GM20000 (cell line): ENCODE measurements at places on chromosomes 13 and 19.

GRCh38 chr13:43129066-43129465 lies 105.7 kb downstream of the DNAJC15 start:
- DNase-seq: no peak

GRCh38 chr13:59404331-59404730 lies 759.4 kb downstream of the DIAPH3 start:
- DNase-seq: no peak

- DNase-seq: no peak
Measured at GRCh38 chr13:51134763-51135365, 23.8 kb upstream of the C13orf42 start.

- DNase-seq: peak; percentile 58
Measured at GRCh38 chr19:49057636-49058234, at the start of gene CGB7. TSS of gene CGB7 (minus strand) at chr19:49057749. CDS start at chr19:49055375, 2,374 bp downstream.

DNA sequence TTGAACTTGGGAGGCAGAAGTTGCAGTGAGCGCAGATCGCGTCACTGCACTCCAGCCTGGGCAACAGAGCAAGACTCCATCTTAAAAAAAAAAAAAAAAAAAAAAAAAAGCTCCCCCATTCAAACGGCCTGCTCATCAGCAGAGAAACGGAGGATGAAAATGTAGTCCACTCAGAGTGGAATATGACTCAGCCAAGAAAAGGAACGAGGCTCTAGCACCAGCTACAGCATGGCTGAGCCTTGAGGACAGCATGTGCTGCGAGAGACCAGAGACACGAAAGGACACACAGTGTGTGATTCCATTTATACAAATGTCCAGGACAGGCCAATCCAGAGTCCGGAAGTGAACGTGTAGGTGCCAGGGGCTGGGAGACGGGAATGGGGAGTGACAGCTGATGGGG lies 18.1 kb upstream of the MIER2 start:
- no peak for DNase-seq

DNA sequence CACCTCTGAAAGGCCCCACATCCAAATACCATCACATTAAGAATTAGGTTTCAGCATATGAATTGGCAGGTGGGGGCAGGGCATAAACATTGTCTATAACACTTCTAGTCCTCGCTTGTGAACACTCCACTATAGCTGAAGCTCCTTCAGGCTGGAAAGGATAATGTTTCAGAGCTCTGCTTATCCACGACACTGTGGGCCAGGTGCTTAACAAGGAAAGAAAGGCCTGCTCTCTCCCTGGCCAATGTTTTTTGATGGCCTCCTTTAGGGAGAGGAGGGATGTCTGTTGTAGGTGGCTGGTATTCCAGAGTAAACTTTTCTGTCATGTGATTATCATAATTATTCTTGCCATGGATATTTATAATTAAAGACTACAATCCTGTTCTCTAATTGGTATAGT lies 86.4 kb downstream of the CCNA1 start:
- no peak for DNase-seq

DNA sequence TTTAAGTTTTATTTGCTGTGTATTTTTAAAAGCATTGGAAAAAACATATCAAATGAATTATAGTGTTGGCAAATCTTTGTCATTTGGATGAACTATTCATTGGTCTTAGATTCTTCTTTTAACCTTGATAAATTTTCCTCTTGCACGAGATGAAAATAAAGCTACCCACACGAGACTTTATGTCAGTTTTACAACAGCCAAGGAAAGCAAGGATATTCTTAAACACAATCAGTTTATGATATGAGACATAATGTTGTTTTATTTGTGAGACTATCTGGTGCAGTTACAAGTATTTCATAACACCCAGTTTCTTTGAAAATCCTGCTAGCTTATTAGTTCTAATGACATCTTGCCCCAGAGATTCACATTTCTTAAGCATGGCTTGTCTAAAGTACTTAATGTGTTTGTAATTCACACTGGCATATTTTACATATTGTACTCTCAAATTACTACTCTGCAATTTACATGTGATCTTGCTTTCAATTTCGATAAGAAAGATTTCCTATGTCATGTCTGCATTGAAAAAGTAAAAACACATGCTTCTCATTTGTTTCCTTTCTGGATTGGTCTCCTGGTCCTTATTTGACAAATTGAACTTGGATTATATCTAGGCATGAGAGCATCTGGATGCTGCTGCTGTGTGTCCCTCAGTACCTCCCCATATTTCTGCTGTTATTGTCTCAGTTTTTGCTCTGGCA lies 955.5 kb upstream of the PCDH9 start:
- no peak for DNase-seq

- no peak for DNase-seq
Measured at GRCh38 chr13:70812481-70812880, 704.2 kb upstream of the KLHL1 start.

DNA sequence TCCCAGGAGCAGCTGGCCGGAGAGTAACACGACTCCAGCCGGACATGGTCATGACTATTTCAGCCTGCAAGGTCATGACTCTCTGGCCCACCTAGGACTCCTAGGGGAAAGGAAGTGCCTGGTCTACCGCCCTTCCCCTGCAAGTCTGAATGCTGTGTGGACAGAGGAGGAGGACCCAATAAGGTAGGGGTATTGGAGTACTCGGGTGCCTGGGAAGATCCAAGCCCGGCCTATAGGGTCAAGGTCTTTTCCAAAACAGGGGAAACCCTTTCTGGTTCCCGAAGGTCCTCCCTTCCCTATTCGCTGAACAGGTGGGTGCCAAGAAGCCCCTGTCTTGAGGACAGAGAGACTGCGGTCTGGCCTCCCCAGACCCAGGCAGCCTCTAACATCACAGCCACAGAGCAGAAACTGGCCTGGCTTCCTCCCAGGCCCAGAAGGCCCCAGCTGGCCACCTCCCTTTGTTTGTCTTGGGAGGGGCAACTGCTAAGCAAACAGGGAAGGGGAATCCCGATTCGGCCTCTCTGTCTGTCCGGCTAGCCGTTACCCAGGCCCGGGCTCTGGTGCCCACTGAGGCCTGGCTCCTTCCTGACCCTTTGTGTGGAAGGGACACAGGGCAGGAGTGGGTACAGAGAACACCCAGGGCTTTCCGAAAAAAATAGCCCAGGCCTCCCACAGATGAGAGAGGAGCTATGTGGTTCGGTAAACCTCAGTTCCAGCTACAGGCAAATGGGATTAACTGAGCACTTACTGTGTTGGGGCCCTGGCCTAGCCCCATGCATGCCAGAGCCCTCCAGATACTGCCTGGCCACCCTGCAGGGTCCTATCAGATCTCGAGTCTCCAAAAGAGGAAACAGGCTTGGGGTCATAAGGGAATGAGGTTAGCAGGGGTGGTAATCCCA lies 5.2 kb upstream of the GRAMD1A start:
- peak; percentile 6 for DNase-seq

DNA sequence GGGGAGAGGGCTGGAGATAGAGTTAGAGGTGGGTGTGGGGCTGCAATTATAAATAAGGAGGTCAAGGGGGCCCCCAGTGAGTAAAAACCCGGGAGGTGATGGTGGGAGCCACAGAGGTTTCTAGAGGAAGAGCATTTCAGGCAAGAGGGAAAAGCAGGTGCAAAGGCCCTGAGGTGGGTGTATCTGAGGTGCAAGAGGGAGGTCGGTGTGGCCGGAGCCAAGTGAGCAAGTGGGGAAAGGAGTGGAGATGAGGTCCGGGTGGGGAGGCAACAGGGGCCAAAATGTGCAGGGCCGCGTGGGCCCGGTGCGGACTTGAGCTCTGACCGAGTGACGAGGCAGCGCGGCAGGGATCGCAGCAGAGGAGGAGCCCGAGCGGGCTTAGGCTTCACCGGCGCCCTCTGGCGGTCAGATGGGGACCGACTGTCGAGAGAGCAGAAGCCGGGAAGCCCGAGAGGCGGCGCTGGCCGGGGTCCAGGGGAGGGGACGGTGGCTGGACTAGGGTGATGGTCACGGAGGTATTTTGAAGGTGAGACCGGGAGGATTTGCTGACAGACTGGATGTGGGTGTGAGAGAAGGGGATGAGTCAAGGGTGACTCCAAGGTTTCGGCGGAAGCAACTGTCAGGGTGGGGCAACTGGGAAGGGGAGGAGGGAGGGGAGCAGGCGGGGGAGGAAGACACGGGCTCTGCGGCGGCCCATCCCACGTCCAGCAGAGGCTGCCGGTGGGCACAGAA lies 17.7 kb upstream of the SPACA4 start:
- DNase-seq: peak; percentile 86

- DNase-seq: no peak
Measured at GRCh38 chr13:31029102-31029501, 96.6 kb downstream of the TEX26 start.
